NCI-H1930 (cell line): ENCODE measurements at places on chromosomes 3 and 15.

GRCh38 chr3:122930063-122930997 is 97.2 kb downstream of the SEMA5B start:
- no peak for DNase-seq

DNA sequence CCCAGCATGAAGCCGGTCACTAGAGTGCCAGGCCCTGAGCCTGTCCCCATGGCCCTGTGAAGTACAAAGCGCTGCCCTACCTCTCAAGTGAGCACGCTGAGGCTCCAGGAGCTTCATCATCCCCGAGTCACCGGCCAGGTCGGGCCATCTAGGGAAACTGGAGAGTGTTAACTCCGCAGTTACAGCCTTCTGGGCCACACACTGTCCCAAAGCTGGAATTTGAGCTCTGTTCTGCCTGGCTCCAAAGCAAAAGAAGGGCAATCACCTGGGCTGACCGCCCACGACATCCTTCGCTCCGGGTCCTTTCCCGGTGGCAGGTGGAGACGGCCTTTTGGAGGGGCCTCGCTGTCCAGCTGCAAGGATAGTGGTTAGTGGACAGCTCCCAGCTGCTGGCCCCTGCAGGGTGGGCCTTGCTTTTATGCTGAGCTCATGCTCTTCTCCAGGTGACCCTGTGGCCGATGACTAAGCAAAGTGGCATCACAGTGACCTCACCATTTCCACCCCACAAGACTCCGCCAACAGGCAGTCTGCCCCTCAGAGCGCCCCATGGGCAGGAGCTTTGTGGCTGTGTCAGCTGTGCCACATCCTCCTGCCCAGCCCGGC is 3.5 kb upstream of the MUC4 start:
- no peak for DNase-seq

- DNase-seq, result no peak
These were observed 8.9 kb downstream of the ST3GAL6 start for GRCh38 chr3:98772022-98772421.

DNA sequence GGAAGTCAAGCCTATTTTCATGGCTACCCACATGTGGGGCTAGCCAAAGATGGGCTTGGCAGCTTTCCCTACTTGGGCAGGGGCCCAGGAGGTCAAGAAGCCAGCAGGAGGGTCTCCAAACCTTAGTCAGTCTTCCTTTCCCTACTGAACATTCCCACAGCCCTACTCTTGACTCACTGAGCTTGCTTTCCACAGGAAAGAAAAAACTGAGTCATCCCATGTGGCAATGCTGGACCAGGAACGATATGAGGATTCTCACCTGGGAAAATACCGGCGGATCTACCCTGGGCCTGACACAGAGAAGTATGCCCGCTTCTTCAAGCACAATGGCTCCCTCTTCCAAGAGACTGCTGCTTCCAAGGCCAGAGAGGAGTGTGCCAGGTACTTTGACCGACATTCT is 3.7 kb upstream of the NGRN start:
- DNase-seq, result no peak

- no peak for DNase-seq
These were observed 3.5 kb upstream of the SLC28A1 start for GRCh38 chr15:84880822-84881519.
